ENCODE measurements at places on chromosomes 7 and 10.

- DNase-seq: no peak
Measured at GRCh38 chr7:73987298-73987697, 40.7 kb upstream of the ELN start.

DNA sequence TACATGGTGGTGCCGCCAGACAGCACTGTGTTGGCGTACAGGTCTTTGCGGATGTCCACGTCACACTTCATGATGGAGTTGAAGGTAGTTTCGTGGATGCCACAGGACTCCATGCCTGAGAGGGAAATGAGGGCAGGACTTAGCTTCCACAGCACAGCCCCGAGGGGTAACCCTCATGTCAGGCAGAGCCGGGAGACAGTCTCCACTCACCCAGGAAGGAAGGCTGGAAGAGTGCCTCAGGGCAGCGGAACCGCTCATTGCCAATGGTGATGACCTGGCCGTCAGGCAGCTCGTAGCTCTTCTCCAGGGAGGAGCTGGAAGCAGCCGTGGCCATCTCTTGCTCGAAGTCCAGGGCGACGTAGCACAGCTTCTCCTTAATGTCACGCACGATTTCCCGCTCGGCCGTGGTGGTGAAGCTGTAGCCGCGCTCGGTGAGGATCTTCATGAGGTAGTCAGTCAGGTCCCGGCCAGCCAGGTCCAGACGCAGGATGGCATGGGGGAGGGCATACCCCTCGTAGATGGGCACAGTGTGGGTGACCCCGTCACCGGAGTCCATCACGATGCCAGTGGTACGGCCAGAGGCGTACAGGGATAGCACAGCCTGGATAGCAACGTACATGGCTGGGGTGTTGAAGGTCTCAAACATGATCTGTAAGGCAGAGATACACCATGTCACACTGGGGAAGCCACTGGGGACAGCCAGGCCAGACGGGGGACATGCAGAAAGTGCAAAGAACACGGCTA, 104.6 kb upstream of the TNRC18 start:
- peak; percentile 37 for DNase-seq

DNA sequence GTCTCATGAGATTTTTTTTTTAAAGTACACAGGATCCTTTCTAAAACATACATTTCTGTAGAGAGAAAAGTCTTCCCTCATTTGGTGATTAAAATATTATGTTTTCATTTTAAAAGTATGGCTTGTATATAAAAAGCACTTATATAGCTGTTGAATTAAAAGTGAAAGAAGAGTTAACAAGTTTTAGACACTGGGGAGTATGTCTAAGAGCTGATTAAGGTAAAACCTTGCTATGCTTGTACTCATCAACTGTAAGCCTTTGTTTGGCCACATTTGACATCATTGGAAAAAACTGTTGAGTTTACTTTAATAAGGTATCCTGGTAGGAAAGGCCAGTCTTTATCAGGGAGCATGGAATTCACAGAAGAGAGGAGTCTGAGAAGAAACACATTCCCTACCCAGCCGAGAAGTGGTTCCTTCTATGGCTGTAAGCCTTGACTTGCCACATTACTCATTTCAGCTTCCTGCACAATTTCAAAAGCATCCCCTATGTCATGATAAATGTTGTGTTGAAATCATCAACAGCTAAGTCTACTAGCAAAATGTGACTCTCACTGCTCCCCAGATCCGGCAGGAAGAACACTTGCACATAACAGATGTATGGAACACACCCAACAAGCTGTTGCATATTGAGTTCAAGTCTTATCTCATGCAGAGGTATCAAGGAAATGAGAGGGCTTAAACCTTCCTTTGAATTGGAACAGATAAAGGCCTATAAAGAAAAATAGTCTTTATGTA, 171.8 kb upstream of the CDK1 start:
- no peak for DNase-seq

GRCh38 chr7:42953994-42954393, 21.8 kb downstream of the MRPL32 start:
- no peak for DNase-seq

- no peak for DNase-seq
Measured at GRCh38 chr7:70728872-70729552, 402.9 kb upstream of the GALNT17 start.

DNA sequence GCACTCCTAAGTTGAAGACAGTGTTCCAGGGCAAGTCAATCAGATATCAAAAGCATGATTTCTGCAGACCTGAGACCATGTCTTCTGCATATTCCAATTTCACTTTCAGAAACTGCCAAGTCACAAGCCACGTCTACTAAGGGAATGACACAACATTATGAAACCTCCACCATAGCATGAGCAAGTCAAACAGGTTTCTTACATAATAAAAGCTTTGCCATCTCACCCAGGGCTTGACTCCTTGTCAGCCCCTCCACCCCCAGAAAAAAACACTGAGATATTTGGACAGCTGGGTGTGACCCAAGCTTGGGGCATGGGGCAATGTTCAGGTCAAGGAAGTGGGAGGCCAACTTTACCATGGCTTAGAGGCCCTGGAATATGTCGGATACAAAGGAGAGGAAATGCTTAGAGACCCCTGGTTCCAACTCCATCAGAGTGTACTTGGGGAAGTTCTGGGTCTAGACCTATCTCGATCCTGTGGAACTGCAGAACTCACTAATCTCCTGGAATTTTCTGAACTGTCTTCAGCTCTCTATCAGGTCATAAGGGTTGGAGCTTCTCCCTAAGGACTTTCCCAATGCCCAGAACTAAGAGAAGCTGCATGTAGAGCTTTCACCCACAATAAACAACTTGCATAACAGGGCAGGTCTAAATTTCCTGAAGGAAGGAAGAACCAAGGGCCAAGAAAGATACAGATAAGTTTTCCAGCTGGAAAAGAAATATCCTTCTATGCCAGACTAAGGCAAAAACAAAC, 80.6 kb upstream of the NAMPT start:
- DNase-seq: no peak

- DNase-seq: no peak
Measured at GRCh38 chr7:128148676-128149075, 92.4 kb upstream of the LEP start.

GRCh38 chr10:35961501-35961900, 319.4 kb upstream of the FZD8 start:
- no peak for DNase-seq

DNA sequence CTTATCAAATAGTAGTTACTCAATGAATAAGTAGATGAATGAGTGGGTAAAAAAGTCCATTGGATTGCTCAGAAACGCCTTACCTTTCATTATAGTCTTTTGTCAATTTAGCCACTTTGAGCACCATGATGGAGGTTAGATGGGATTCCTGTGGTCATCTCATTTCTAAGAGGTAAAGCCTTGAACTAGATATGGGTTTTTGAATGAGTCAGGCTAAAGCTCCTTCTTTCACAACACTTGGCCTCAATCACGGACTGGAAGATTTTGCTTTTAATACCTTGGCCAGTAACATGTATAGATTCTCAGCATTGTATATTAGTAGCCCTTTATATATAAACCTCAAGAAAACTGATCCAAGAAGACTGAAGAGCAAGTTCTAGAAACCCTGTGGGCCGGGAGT, 99.7 kb upstream of the CCDC6 start:
- no peak for DNase-seq

- DNase-seq: no peak
Measured at GRCh38 chr10:35409094-35409582, 72.8 kb downstream of the CCNY start.

DNA sequence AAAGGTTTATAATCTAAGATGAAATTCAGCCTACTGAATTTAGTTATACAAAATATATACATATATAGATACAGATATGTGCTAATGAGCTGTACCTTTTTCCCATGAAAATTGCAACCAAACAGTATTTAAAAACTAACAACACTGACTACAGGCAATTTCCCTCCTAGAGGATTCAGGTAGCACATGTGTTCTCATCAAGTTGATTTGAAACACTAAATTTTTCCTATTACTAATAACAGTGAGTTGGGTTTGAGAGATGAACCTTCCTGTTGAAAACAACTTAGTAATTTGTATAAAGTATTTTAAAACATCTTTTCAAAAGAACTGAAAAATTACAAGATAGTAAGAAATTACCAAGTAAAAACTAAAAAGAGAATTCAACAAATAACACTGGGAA, 51.5 kb downstream of the COA1 start:
- DNase-seq: no peak

DNA sequence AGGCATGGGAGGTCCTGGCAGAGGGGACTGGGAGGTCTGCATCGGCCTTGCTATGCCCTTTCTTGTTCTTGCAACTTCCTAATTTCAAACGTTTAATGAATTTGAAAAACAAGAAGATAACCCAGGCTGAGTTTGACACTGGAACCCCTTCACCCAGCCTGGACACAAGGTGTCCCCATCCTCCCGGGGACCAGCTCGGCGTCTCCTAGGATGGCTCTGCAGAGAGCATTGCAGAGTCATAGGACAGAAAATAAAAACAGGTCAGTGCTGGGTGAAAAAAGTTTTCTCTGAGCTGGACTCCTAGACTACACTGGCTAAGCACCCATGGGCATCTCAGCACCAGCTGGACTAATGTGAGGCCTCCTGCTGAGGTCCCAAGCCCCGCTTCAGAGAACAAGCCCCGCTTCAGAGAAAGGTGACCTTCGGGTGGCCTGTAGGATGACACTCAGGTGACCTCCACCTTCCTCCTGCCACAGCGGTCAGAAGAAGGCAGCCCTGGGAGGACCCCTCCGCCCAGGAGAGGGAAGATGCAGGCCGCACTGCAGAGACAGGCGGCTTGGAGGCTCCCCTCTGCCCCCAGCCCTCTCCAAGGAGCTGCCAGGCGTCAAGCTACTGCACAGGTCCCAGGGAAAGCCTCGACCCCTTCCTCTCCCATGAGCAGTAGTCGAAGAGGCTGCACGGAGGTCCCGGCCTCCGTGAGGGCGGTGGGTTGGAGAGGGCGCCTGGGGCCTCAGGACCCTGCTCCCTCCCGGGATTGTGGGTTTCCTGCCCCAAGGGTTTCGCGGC, 9.3 kb upstream of the UNCX start:
- no peak for DNase-seq

DNA sequence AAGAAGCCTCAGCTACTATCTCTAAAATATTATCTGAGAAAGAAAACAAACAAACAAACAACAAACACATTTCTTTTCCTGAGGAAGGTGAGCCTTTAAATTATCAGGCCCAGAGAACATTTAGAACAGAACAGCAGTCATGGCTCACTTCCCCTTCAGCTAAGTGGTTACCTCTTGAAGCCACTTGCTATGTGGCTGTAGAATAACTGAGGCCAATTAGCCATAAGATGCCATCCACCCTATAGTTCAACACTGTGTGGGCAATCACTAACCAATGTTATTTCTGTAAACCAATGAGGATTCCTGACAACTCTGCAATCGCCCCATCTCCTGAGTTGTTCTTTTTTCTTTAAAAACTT, 3.7 kb upstream of the UPP1 start:
- DNase-seq: no peak

DNA sequence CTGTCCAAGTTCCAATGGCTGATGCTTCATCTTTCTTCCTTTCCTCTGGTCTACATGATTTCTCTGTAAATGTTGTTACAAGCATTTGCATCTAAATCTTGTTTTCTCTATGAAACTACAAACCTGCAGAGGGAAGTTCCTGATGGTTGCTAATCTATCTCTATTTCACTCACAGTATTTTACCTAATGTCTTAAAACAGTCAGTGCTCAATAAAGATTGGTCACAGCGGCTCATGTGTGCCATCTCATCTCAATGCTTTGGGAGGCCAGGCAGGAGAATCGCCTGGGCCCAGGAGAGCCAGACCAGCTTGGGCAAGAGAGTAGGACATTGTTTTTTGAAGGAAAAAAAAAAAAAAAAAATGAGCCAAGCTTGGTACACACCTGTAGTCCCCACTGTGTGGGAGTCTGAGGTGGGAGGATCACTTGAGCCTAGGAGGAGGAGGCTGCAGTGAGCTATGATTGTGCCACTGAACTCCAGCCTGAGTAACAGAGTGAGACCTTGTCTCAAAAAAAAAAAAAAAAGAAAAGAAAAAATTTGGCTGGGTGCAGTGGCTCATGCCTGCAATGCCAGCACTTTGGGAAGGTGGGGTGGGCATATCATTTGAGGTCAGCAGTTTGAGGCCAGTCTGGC, 71.3 kb upstream of the ARMC3 start:
- no peak for DNase-seq

GRCh38 chr7:55310287-55311025, 54.7 kb upstream of the LANCL2 start:
- DNase-seq: no peak

GRCh38 chr10:80498078-80498832, 39.4 kb upstream of the SH2D4B start:
- no peak for DNase-seq

DNA sequence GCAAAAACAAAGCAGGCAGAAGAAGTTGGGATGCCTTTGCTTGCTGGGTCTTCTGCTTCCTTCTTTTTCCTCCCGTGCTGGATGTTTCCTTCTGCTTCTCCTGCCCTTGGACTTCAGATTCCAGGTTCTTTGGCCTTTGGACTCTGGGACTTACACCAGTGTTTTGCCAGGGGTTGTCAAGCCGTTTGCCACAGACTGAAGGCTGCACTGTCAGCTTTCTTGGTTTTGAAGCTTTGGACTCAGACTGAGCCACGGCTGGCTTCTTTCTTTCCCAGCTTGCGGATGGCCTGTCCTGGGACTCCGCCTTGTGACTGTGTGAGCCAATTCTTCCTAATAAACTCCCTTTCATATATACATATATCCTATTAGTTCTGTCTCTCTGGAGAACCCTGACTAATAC, 11.3 kb upstream of the LCOR start:
- DNase-seq: no peak

DNA sequence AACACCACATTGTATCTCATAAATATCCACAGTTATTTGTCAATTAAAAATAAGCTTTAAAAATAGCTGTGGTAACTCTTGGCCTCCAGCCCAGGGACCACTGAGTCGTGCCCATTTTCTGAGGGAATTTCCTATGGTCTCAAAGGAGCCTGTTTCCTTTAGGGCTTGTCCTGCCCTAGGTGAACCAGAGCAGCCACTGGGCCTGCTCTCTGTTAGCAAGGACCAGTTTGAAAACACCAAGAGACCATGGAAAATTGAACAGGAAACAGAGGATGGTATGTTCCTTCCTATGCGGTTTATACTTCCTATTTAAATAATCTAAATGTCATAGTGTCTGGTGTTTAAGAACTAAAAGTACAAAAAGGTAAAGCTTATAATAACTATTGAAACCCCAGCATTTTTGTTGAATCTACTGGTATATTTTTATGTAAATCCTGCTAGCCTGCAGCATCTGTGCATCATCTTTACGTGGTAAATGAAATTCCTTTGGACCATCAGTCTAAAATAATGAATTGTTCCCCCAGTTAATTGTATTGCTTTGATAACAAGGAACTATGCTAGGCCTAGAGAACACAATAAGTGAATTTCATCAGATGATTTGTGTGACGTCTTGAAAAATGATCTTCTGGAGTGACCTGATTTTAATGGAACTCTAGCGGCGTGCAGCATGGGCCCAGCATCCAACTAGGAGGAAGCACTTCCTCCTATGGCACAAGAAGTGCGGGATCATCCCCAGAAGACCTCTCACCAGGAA, 333.7 kb downstream of the GFRA1 start:
- DNase-seq: no peak

DNA sequence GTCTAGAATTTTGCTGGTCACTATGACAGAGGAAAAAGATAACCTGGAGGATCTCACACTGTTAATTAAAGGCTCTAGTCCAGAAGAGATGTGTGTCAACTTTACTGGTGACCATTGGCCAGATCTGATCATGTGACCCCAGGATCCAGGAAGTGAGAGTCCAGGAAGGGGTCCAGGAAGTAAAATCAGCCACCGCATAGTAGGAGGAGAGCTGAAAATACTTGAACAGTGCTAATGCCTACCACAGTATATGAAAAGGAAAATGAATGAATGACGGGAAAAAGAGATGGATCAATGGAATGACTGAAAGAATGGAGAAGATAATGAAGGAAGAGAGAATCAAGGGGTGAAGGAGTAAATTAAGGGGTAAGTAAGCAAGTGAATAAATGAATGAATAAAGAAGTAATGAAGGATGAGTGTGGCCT, 415.3 kb downstream of the RPS24 start:
- DNase-seq: no peak
